ENCODE measurements at places on chromosomes 4 and X.

- DNase-seq = no peak
Measured at GRCh38 chrX:72477781-72478181, 94.9 kb downstream of the HDAC8 start.

DNA sequence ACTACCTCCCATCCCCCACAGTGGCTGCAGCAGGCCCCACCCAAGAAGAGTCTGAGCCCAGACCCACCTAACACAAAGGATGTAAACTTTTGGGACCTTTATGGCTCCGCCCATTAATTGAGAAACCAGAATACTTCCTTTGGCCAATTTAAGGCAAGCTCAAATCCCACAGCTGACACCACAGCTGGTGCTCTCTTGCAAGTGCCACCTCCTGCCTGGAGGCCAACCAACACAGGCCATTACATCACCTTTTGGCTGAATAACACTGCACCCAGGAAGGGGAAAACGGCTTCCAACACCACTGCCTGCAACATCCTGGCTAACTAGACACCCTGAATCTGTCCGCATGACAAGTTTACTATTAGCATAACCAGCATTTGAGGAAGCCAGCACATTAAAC lies 248.8 kb downstream of the PRDM5 start:
- DNase-seq = no peak

GRCh38 chr4:174946246-174946645 lies 28.1 kb downstream of the ADAM29 start:
- DNase-seq = no peak

DNA sequence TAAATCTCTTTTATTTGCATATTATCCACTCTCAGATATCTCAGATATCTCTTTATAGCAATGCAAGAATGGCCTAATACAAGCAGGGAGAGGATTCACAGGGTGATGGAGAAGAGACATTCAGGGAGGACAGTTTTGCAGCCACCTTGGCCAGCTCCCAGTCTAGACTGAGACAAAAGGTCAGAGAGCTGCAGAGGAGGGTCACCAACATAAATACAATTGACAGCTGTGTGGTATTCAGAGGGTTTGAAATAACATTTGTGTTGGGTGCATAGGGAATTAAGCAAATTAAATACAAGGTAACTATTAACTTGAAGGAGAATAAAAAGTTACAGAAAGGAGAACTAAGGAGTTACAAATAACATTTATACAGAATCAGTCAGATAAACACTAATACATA lies 189.5 kb upstream of the TAPT1 start:
- no peak for DNase-seq

DNA sequence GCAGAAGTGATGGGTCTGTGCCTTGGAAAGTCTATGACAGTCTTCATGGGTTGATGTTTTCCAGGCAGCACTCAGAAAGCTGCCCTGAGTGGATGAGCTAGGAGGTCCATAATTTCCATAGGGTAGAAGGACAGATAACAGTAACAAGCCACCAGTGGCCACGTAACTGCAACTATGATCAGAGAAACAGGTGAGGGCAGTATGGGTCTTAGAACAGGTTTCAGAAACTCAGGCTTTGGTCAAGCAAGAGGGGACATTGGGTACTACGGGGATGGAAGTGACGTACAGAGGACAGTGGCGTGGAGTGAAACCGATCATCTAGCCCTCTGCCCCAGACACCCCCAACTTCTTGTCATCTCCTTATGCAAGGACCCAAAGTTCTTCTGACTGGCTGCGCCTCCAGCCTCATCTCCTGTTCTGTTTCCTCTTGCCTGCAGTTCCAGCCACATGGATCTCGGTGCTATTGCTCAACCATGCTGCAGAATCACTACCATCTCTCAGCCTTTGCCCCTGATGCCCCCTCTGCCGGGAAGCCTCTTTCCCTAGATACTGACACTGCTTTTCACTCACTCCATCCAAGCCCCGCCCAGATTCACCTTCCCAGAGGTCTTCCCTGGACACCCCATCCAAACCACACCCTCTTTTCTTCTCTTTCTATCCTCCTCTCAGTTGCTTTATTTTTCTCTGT lies 123.4 kb downstream of the MFAP3L start:
- DNase-seq = peak; percentile 22

GRCh38 chr4:161841759-161842158 lies 322.0 kb downstream of the FSTL5 start:
- DNase-seq = no peak

Measured in Caco-2 (cell line).